ENCODE measurements at places on chromosomes 16 and 17.
A peak's percentile ranks its signal among the peaks of the same experiment; 100 is the strongest.

- no peak for DNase-seq
Observed at GRCh38 chr16:88341551-88342290, 41.0 kb upstream of the ZNF469 start.

DNA sequence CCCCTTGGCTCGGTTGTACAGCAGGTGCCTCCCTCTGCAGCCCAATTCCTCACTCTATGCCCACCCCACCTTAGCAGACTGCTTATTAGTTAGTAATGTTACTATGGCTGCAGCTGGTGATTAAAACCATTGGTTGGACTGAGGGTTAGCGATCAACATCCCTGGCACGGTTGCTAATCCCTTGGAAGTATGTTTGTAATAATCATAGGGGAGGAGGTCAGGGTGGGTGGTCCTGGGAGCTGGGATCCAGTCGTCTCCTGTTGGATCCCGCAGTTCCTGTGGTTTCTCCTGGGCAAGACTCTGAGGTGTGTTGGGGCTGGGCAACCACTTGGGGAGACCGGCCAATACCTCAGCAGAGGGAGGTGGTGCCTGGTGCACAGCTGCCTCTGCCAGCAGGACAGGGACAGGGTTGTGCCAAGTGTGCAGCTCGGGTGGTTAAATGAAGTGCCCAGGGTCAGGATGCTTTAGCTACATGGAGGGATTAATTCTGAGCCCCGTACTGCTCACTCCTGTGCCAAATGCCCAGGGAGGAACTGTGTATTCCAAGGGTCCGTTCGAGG lies 38.0 kb downstream of the FZD2 start:
- DNase-seq = no peak

GRCh38 chr16:17358355-17358754 lies 112.4 kb downstream of the XYLT1 start:
- no peak for DNase-seq

DNA sequence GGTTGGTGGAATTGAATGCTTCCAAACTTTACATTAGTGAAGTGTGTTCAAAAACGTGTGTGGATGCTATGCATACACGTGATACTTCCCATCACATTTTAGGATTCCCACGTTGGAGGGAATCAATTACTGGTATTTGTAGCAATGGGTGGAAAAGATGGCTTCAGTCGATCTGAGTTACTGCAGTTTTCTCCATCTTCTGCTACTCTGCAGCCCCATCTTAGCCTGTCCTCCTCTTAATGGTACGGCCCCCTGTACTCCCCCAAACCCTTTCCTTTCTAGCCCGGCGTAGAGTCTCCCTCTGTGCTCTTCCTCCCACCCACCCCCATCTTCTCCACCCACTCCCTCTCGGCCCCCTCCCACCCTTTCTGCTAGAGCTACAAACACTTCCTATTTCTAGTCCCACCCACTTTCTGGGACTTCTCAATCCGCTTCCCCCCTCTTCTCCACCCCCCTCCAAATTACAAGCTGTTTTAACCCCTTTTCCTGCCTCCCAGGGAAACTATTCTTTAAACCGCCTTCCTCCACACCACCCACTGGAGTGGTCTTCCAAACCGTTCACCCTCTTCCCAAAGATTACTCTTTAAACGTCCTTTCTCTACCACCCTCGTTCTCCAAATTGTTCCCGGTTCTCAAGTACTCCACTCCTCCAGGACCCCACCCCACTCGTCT lies 1.1 kb downstream of the CHTF8 start:
- no peak for DNase-seq

DNA sequence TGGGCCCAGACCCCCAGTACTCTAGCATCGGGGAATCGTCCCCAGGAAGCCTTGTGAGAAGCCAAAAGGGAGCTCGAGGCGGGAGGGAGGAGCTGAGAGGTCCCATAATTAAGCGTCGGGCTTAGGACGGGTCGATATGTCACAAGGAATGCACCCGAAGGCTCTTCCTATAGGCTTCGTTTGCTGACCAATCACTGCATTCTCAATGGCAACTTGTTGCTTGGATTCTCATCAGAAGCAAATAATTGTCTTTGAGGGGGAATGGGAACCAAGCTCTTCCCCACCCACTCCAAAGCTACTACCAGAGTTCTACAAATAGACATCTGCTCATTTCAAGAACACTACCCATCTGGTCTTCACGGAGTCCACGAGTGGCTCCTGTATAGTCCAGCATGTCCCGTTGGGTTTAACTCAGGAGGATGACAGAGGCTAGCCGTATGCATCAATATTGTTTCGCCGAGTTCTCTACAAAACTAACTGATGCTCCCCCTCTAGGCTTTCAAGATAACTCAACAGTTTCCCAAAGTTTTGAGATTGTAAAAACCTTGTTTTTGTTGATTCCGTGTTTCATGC lies 628 bp upstream of the BLMH start:
- DNase-seq = no peak

DNA sequence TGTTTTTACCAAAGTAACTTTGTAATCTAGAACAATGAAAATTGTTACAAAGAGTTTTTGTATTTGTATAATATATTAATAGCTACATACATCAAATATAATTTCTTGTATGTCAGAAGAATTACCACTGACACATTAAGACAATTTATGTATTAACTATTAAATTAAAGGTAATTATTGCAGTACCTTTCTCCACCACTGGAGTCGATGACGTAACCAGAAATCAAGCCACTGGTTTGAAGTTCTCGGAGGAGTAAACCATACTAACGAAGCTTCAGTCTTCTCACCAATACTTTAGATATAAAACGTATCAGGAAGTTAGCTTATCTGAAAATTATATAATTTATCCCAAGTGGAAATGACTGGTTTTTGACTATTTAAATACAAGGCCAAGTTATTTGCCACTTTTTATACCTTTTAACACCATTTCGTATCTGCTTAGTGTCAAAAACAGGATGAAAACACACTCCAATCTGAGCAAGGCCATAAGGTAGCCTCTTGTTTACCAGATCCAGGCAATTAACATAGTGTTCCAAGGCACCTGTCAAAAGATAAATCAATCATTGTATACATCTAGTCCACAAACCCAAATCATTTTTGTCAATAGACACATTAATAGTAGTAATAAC lies 4.3 kb downstream of the POLG2 start:
- DNase-seq = no peak

DNA sequence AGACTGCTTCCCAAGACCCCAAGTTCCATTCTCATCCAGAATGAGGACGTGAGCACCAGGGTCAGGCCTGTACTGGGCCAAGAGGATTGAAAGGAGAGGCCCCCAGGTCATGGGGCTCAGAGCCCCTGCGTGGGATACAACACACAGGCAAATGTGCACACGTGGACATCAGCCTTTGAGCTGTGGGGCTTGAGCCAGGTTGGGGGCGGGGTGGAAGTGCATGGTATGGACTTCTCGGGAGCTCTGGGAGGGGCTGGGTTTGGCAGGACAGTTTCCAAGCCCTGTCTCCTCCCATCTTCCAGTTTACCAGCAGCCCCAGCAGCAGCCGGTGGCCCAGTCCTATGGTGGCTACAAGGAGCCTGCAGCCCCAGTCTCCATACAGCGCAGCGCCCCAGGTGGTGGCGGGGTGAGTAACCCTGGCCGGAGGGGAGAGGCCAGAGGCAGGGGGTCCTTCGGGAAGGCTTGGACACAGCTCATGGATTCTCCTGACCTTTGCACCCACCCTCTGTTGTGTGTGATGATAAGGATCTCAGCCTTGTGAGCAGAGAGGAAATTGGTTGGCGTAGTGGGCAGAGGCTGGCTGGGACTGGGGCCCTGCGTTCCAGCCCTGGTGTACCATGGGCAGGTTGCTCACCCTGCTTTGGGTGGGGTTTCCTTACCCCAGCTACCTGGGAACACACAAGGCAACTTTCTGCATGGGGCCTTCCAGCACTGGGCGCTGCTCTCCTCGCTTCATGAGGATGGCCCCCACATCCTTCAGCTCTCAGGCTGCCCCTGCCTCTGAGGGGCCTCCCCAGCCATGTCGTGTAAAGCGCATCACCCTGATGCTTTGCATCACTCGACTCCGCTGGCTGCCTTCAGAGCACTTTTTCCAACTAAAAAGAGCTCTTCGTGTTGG lies 10.4 kb upstream of the LASP1NB start:
- DNase-seq = no peak

DNA sequence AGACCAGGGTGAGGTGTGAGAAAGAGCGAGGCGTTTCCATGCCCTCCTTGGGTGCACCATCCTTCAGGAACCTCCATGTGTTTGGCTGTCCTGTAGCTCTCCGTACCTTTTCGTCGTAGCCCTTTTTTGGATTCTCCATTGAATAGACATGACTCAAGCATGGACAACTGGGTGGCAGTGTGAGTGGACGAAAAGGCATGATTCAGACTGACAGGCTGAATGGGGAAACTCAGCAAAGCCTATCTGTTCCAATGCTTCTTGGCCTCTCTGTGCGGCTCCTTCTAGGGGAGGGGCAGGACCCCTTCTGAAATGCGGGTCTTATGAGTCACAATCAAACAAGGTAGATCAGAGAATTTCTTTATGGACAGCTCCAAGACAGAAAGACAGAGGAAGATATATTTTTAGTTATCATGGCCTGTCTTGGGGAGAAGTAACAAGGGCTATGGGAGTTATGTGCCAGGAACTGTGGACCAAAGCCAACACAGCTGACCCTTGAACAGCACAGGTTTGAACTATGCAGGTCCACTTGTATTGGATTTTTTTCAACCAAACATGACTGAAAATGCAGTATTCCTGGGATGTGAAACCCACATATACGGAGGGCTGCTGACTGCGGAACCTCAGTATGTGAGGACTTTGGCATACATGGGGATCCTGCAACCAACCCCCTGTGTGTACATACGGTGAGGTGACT lies 22.9 kb downstream of the ADORA2B start:
- DNase-seq = no peak

DNA sequence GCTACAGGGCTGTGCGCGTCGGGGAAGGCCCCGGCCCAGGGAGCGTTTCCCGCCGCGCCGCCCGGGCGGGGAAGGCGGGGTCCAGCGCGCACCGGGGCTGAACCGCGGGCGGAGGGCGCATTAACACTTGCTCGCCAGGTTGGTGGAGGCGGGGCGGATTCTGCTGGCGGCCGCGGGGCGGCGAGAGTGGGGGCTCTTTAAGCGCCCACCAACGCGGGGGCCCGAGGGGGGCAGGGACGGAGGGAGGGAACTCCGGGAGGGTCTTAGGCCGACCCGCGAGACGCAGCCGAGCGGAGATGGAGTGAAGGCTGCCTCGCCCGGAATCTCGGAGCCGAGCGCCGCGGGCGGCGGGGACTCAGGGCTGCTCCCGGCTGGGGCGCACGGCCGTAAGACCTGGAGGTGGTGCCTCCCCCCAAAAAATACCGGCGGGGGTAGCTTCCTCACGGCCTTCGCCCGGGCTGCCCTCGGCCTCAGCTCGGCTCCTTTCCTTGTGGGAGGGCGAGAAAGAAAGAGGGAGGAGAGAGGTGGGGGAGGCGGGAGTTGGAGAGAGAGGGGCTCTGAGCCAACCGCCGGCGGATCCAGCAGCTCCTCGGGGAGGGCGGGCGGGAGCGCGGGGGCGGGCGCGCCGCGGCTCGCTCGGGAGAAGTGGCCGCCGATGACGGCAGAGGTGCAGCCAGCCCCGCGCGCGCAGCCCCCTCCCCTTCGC lies 415 bp upstream of the FOXF1 start:
- peak; percentile 25 for DNase-seq

GRCh38 chr16:69209735-69210134 lies 22.8 kb downstream of the SNTB2 start:
- no peak for DNase-seq

GRCh38 chr17:7056386-7056785 lies 12.5 kb upstream of the SLC16A11 start:
- DNase-seq = no peak

DNA sequence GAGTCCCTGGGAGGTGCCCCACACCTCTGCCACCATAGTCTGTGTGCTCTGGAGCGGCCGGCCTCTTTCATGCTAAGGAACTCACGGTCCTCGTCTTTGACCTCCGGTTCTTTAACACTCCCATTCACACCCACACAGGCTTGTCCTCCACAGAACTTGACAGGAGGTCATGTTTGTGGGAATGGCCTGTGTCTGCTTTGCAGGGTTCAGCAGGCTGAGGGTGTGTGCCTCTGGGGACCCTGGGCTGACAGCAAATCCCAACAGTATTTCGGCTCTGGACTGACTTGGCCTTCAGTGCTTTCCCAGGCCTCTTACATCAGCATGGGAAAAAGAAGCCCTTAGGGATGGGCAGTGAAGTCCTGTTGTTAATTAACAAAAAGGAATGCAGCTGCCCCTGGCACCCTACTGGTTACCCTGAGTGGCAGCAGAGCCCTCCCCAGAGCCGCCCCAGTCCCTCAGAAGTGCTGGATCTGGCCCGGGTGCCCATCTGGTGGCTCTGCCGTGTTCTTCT lies 35.4 kb upstream of the ADORA2B start:
- no peak for DNase-seq

DNA sequence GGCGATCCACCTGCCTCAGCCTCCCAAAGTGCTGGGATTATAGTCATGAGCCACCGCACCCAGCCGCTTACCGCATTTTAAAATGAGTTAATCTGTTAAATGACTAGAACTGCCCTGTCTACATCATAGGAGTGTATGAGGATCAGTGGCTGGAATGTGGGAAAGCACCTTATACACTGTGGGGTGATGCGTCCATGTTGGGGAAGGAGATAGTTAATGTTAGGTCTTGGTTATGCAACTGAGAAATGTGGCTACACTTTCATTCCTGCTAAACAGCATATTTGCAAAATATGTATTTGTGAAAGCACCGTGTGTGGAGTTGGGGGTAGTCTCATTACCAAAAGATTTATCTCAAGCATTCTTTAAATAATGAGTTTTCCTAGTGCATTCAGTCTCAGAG lies 107.6 kb downstream of the SPACA3 start:
- DNase-seq = no peak

- DNase-seq = no peak
Observed at GRCh38 chr16:2121853-2122252, 13.8 kb downstream of the PKD1 start.

DNA sequence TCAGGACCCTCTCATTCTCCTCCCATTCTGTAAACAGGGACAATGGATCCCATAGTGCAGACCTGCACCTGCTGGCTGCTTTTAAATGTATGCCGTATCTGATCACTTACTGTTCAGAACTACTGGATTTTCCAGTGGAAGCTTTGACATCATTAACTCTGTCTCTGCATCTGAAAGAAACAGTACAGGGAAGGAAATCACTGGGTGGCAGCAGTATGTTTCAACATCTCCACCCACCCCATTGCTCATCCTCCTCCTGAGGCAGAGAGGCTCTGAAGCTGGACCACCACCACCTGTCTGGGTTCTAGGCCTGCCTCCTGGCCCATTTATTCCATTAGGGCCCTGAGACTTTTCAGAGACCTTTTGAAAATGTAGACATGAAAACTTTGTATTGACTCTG lies 2.6 kb downstream of the CCL15 start:
- no peak for DNase-seq

DNA sequence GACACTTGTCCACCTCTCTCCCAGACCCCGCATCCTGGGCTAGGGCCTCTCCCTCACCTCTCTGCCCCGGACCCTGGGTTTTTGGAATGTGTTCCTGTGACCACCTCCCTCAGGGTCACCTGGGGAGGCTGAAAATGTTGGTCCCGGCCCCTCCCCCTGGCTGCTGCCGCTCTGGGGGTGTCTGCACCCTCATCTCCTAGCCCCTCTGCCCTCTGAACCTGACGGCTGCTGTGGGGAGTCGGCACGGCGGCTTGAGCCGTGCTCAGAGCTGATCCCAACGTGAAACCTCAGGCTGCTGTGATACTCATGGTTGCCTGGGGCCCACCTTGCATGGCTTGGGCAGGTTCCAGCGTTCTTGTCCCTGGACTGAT lies 42.8 kb downstream of the ADCY7 start:
- no peak for DNase-seq

- DNase-seq = no peak
Observed at GRCh38 chr16:1474082-1474795, 589 bp downstream of the CLCN7 start.

Data from NCI-H1436 (cell line).